SHP77 treated with DMSO at 0.1 percent for 48 hours (cell line): ENCODE measurements at places on chromosomes 4 and X.

DNA sequence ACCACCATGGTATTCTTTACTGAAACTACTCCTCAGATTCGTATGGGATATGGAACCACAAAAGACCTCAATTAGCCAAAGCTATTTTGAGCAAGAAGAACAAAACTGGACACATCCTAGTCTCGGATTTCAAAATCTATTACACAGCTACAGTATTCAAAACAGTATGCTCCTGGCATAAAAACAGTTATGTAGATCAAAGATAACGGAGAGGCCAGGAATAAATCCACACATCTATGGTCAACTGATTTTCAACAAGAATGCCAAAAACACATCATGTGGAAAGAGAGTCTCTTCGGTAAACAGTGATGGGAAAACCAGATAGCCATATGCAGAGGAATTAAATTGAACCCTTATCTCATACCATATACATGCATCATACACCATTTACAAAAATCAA is 155.3 kb downstream of the SPCS3 start:
- no peak for DNase-seq

DNA sequence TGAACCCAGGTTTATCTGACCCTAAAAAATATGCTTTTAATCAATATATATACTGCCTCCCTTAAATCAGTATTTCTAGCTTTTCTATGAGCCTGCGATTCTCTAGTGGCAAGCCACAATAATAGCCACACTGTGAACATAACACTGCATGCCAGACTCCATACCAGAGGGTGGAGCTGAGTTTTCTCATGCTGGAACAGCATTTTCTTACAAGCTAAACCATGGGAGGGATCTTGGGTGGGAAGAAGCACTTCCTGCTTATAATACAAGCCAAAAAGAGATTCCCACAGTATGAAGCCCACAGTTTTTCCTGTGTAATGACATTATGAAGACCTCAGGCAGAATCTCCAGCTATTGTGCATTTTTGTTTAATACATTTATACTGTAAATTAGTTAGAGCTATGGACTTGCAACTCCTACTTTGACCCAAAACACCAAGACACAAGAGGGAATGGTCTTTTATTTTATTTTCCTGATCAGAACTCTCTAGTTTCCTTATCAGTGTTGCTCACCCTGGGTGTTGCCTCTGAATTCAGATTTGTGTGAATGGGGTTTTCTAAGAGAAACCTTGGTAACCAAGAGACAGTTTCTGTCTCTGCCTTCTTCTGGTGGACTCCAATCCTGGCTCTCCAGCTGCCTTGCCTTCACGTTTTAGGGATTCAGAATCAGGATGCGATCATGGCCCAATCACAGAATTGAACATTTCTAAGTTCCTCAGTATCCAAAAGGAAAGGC is 74.5 kb upstream of the EOLA2 start:
- DNase-seq, result no peak

GRCh38 chrX:10415306-10416001 is 204.9 kb downstream of the MID1 start:
- no peak for DNase-seq

DNA sequence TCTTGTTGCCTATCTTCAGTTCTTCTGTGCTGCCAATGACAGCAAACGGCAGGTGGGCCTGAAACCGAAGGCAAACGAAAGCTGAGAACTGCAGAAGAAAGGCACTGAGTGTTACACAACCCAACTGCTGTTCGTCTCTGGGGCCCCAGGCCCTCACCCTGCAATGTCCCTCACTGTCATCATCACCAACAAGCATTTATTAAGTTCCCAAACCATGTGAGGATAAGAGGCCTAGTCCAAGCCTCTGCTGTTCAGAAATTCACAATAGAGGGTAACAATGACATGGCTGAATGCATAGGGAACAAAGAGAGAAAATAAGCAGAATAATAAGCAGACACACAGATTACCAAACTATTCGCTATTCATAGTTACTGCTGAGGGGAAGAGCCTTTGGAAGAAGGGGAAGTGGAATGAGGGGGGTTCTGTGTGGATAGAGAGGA is 34.5 kb upstream of the NKRF start:
- no peak for DNase-seq

GRCh38 chr4:123562994-123563750 is 166.6 kb downstream of the SPRY1 start:
- DNase-seq, result no peak

DNA sequence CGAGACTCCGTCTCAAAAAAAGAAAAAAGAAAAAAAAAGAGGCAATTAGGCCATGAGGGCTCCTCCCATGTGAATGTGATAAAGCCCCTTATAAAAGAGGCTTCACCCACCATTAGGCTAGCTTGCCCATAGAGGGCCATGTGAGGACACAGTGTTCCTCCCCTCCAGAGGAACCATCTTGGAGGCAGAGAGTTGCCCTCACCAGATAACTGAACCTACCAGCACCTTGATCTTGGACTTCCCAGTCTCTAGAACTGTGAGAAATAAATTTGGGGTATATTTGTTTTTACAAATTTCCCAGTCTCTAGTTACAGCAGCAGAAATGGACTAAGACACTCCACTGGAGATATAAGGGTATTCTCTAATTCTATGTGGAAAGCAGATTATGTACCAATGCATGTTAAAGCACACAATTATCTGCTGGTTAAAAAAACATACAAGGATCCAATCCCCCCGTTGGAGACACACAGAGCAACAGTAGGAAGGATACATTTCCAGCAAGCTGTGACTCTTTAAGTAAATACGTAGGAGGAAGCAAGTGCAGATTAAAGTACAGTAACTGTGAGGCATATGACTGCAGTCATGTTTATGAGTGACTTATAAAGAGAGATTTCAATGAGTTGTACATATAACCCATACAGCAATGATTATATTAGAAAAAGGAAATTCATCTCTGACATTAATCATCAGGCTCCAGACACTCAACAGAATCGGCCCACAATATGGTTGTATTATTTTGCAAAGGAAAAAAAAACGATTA is 21.4 kb downstream of the SH3RF1 start:
- DNase-seq, result no peak

- no peak for DNase-seq
These were observed 76.0 kb downstream of the TEX13C start for GRCh38 chrX:125395626-125396025.

- DNase-seq, result no peak
These were observed 23.5 kb downstream of the ARSJ start for GRCh38 chr4:113955948-113956347.

GRCh38 chr4:177791188-177791587 is 349.0 kb upstream of the AGA start:
- no peak for DNase-seq

GRCh38 chr4:158422546-158422945 is 99.1 kb upstream of the RXFP1 start:
- no peak for DNase-seq

- DNase-seq, result no peak
These were observed 19.6 kb downstream of the TMEM175 start for GRCh38 chr4:951594-952468.

GRCh38 chrX:21559417-21559816 is 98.7 kb downstream of the KLHL34 start:
- no peak for DNase-seq

DNA sequence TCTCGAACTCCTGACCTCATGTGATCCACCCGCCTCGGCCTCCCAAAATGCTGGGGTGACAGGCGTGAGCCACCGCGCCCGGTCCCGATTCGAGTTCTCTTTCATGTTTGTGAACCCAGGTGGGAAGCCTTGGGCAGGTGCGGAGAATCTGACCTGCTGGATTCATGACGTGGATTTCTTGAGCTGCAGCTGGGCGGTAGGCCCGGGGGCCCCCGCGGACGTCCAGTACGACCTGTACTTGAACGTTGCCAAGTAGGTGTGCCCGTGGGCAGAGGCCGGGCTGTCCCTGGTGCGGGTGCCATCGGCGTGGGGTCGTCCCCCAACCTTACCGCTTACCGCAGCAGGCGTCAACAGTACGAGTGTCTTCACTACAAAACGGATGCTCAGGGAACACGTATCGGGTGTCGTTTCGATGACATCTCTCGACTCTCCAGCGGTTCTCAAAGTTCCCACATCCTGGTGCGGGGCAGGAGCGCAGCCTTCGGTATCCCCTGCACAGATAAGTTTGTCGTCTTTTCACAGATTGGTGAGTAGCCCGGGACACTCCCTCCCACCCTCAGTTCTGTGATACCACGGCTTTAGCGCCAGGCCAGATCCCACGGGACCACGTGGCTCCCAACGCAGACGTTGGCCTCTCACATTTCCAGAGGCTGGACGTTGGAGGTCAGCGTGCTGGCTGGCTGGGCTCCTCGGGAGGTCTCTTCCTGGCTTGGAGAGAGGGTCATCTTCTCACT is 15.6 kb downstream of the IL3RA start:
- DNase-seq, result no peak
